ENCODE measurements at places on chromosomes 2 and 18.

- DNase-seq = peak; percentile 30
These were observed 319 bp downstream of the ZSCAN30 start for GRCh38 chr18:35289727-35290093.

- peak; percentile 49 for DNase-seq
These were observed 144.1 kb downstream of the PRPF40A start for GRCh38 chr2:152573168-152573567.

DNA sequence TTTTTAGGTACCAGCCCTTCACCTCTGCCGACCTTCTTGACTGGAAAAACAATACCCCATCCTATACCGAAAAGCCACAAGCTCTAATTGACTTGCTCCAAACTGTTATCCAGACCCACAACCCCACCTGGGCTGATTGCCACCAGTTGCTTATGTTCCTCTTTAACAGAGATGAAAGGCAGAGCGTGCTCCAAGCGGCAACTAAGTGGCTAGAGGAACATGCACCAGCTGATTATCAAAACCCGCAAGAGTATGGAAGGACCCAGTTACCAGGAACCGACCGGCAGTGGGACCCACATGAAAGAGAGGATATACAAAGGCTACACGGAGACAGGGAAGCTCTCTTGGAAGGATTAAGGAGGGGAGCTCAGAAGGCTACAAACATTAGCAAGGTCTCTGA is 86.1 kb upstream of the TANC1 start:
- DNase-seq = no peak

GRCh38 chr2:121293450-121294325 is 8.7 kb upstream of the TFCP2L1 start:
- no peak for DNase-seq

DNA sequence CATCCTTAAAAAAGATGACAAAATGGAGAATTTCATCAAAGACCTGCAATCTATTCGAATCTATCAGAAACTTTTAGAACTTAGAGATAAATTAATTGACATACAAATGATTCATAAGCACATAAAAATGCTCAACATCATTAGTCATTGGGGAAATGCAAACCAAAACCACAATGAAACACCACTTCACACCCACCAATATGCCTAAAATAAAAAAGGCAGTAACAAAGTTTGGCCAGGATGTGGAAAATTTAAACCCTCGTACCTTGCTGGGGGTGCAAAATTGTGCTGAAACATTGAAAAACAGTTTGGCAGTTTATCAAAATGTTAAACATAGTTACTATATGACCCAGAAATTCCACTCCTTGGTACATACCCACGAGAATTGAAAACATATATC is 11.5 kb upstream of the EIF2AK3 start:
- DNase-seq = peak; percentile 23

DNA sequence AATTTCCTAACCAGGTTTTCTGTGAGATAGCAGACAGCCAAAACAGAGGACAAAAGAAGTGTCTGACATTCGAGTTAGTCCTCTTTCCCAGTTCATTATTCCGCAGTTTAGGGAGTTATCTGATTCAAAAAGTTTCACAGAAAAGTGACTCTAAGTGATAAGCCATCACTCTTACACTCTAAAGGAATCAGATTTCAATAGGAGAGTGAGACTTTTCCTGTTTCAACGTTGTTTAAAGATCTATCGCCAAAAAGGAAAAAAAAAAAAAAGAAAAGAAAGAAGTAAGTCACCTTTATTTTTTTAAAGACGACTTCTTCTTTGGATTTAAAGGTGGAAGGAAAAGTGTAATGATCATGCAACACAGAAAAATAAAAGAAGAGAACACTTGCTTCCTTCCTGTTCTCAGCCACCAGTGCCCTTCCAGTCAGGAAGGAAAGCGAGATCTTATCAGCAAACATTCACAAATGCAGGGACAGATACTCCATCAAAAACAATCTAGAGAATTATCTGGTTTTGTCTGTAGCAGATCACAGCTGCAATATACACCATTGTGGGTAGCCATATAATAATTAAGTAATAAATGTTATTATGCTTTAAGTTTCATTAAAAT is 49.8 kb downstream of the TFPI start:
- DNase-seq = no peak

GRCh38 chr2:151338115-151338514 is 19.3 kb upstream of the TNFAIP6 start:
- no peak for DNase-seq

DNA sequence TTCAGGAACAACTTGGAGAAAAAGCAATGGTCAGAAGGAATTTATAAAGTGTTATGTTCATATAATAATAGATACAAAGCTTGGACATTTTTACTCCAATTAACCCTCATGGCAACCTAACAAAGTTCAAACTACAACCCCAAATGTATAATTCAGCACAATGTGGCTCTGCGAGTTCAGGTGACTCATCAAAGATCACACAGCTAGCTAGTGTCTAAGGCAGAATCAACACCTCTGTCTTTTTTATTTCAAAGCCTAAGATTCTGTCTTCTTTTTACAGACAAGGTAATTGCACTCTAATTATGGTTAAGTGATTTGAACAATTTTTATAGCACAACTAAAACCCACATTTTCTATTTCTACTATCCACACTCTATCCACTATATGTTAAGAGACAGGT is 90.5 kb downstream of the CHST9 start:
- DNase-seq = no peak

GRCh38 chr2:44983836-44984604 is 25.2 kb downstream of the SIX2 start:
- no peak for DNase-seq

DNA sequence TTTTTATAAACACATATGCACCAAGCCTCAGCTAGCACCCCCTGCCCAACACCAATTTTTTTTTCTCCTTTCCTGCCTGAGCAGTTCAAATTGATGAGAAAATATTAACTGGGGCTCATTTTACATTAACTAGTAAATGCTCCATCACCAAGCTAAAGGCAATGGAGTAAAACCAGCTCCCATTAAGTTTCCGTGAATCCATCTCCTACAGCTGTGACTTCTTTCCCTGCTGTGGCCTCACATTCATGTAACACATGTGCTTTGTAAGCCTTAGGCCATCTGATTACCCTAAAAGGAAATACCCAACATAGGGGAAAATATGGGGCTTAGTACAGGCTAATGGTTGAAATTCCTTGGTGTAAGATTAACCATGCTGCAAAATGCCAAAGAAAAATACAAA is 60.8 kb downstream of the DNER start:
- no peak for DNase-seq

DNA sequence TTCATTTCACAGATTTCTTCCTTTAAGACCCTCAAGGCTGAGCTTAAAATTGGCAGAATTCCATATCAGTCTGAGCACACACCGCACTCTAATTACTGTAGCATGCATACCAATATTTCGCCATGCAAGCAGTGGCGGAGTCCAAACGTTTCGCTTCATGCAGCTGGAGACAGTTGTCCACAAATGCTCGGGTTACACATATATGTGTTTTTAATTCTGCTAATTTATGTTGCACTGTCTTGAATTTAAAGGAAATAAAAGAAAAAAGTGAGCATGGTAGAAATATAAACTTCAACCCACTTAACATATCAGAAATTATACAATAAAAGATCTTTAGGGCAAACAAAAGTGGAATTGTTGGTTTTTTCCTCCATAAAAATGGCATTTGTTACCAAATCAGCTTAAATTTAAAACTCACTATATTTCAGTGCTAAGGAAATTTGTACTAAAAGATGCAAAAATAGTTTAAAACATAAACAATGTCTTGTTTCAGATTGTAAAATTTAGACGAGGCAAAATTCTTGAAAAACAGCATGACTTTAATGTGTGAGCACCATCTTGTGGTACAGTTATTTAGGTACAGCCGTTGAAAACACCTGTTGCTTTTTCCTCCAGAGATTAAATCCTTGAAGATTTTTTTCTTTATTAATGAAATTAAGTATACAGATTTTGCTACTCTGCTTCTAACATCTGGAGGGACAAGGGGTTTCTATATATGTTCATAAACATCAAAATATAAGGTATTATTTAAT is 24.1 kb upstream of the KANSL1L start:
- no peak for DNase-seq

DNA sequence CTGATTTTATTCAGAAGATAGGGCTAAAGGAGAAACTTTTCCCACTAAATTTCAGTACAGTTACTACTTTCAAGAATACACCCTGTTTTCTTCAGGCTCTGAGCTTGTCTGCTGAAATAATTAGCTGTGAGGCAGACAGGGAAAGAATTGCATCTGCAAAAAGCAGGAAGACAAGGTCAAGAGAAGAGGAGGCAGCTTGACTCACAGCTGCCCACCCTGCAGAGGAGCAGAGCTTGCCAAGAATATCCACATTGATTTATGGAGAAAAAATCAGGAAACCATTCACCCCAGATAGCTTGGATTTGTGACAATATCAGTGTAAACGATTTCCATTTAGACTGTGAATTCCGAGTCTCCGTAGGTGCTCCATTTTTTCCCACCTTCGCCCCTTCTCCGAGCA is 49.0 kb downstream of the ACTR2 start:
- DNase-seq = no peak

DNA sequence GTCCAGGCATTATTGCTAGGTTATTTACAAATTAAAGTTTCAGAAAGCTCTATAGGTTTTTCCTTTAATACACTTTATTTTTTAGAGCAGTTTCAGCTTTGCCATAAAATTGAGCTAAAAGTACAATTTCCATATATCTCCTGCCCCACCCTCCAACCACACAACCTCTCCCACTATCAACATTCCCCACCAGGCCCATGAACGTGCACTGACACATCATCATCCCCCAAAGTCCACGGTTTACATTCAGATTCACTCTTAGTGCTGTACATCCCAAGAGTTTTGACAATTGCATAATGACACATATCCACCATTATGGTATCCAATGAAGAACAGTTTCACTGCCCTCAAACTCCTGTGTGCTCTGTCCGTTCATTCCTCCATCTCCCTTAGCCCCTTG is 139.4 kb downstream of the NBAS start:
- no peak for DNase-seq

- no peak for DNase-seq
These were observed 123.7 kb downstream of the GALNT14 start for GRCh38 chr2:31014516-31014915.

GRCh38 chr2:172409042-172409441 is 18.3 kb upstream of the ITGA6 start:
- DNase-seq = no peak

- DNase-seq = peak; percentile 77
These were observed 14.9 kb upstream of the MSH6 start for GRCh38 chr2:47767880-47768609.

DNA sequence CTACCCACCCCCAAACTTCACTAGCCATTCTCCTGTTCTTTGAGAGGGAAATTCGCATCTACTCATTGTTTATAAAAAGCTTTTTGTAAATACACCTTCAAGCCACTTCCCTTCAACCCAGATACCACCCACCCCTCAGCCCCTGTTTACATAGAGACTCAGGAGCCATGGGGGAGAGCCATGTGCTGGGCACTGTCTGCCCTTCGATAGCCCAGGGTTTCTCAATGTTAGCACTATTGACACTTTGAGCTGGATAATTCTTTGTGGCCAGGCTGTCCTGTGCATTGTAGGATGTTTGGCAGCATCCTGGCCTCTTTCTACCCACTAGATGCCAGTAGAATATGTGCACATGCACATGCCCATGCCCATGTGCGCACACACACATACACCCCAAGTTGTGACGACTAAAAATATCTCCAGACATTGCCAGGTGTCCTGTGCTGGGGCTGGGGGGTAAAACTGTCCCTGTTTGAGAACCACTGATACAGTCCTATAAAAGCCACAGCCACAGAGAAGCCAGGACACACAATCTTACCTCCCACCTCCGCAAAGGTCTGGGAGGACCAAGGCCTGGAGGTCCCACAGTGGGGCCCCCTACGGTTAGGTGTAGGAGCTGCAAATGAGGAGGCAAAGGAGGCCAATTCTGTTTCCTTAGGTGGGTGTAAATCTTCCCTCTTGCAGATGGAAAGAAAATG is 44.5 kb upstream of the ASPRV1 start:
- DNase-seq = no peak

GRCh38 chr2:176127774-176128072 is 1.8 kb upstream of the HOXD8 start:
- no peak for DNase-seq

GRCh38 chr2:226969417-226970080 is 133.7 kb downstream of the RHBDD1 start:
- DNase-seq = no peak

DNA sequence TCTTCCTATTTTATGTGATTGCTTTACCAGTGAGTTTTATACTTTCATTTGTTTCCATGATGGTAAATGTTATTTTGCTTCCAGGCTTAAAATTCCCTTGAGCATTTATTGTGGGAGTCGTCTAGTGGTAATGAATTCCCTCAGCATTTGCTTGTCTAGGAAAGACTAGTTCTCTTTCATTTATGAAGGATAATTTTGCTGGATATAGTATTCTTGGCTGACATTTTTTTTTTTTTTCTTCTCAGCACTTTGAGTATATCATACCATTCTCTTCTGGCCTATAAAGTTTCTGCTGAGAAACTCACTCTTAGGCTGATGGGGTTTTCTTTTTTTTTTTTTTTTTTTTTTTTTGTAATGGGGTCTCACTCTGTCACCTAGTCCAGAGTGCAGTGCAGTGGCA is 99.1 kb downstream of the EDAR start:
- no peak for DNase-seq

GRCh38 chr2:95001701-95002100 is 23.8 kb upstream of the MAL start:
- no peak for DNase-seq

DNA sequence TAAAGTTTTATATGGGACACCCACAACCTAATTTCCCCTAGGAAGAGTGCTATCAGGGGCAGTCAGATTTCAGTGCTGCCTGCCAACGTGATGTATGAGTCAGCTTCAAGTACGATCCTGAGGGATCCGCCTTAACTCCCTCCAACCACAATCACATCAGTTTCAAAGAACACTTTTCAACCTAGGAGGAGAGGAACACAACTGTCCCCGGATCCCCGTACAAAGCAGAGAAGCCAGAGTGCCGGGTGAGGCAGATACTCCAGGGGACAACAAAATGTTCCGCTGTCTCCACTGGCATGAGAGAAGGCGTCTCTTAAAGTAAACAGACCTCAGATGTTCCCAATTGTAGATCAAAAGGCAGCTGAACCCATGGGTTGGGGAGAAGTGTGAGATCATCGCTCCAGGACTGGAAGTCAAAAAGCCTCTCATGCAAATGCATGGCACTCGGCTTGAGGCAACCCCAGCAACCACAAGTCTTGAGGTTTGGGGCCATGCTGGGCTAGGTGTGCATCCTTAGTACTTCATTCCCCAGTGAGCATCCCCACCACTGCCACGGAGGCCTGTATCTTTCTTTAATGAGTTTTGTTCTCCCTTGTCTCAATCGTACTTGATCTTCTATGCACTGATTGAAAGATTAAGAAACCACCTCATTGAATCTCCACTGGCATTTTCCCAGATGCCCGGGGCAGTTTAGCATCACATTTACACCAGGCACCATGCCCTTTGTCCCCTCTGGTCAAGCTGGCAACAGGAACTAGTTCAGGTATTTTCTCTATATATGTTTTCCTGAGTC is 91.0 kb upstream of the CCBE1 start:
- DNase-seq = no peak

- DNase-seq = no peak
These were observed 127.0 kb downstream of the CCBE1 start for GRCh38 chr18:59570101-59570775.

- no peak for DNase-seq
These were observed 103.0 kb downstream of the KYNU start for GRCh38 chr2:142980246-142981068.

Data from activated naive CD4-positive, alpha-beta T cell treated with Interleukin-2 at 50 U/mL for 16 hours (primary cell).